Stimulated activated CD4-positive, alpha-beta T cell treated with anti-CD3 and anti-CD28 coated beads, Interleukin-15, amount 100 ng/mL, for 1 hour (primary cell): ENCODE measurements at places on chromosomes 2 and 18.

- no peak for DNase-seq
These were observed 208.5 kb upstream of the FN1 start for GRCh38 chr2:215644233-215644897.

DNA sequence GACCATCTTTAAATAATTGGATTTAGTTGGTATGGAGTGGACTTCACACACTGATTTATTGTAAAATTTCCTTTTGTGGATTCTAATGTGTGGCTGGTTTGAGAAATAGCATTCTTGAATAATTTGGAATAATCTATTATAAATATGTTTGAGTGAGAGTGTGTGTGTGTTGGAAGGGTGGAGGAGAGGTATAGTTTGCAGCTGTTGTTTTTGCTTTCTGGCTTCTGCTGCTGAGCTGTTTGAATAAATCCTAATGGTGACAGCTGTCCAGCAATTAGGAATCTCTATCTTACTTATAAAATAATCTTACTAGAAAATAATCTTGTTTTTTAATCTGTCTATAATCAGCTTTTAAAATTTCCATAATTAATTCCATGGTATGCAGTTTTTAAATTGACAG, 1283.0 kb upstream of the CDH2 start:
- no peak for DNase-seq

DNA sequence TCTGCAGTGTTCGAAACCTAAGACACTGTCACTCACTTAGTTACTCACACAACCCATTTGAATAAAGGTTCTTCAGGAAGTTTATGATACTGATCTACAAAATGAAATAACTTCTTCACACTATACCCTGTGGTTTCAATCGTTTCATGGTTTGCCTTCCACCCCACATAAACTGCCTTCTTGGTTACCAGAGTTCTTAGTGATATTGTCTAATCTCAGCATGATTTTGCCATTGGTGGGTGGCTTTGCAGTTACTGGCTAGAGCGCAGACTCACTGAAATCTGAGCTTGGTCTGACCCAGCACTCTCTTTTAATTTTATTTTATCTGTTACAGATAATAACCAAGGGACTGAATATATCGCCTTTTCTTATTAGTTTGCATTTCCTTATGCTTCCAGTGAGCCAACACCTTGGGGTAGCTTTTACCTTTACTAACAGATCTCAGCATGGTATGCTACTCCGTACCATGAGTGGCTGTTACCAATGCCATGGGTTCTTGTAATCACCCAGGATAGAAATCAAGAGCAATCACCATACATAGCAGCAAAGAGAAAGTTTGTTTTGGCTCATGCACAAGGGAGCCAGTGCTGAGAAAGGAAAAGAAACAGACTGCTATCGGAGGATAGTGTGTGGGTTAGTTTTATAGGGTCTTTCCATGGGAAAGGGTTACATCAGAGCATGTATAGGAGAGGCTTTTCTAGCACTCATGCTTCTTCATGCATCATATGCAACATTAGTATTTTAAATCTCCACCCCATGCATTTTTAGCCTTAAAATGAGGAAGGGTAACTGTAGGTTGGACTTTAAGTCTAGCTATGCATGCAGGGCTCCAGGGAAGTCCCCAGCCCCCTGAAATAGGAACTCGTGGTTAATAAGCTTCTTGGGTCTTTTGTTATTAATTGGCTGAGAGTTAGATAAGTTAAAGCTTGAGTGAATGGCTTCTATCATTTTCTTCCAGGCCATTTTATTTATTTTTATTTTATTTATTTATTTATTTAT, 33.3 kb downstream of the ANXA4 start:
- no peak for DNase-seq

DNA sequence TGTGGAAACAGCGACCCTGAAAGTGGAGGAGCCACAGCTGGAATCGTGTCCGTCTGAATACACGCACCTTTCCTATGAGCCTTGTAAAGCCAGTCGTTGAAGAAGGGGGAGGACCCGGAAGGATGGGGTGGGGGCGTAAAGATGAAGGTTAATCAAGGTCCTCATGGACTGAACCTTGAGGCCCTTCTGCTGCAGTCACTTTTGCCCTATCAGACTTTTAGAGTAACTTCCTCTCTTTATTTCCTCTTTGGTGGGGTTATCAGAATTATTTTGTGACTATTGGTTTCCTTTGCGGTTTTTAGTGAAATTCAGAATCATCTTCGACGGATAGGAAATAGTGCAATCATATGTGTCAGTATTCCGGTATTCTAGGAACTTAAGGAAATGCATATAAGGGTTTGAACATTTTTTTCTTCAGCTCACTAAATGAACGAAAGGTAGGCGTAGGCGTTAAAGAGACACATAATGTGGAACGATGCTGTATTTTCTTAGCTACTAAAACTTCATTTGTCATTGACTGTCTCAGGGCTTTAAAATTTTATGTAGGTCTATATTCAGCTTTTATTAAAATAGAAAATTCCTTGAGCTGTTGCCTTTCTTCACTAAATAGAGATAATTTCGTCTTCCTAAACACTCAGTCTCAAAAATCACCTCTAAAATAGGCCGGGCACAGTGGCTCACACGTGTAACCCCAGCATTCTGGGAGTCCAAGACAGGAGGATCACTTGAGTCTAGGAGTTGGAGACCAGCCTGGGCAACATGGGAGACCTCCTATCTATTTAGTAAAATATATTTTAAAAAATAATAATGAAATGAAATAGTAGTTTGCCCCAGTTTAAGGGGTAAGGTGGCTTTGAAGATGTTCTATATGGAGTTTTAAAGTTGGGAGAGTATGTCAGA, 1.4 kb upstream of the YES1 start:
- DNase-seq, result peak; percentile 30

DNA sequence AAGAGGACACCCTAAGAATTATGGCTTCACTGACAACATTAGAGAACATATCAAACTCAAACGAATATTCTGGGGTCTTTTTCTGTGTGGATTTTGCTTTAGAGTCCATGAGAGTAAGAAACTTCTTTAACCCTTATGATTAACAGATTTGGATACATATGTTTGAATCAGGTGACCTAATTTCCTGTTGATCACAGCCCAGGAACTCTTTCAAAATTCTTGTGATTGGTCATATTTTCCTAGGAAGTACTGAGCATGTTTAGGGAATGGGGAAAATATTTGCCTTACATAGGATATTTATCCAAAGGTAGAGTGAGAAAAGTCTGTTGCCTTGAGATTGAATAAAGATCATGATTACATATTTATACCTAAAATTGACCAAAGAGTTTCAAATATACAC, 160.0 kb downstream of the KCNH7 start:
- DNase-seq, result no peak

GRCh38 chr2:128552141-128552805, 233.6 kb upstream of the HS6ST1 start:
- no peak for DNase-seq

DNA sequence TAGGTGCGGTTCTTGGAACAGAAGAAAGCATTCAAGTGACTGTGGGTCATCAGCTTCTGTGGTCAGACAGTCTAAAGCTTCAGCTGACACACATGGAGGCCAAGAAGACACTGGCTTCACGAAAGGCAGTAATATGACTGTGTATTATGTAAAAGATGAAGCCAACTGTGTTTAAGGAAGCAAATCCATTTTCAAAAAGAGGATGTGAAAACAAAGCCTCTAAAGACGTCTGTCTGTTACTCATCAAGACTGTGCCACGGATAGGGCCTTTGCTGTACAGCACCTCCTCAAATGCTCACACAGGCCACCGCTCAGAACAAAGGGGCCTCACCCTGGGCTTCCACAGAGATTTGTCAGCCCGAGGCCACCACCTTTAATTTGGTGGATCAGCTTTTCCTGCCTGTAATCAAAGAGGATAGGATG, 21.1 kb upstream of the TMEM163 start:
- DNase-seq, result no peak

DNA sequence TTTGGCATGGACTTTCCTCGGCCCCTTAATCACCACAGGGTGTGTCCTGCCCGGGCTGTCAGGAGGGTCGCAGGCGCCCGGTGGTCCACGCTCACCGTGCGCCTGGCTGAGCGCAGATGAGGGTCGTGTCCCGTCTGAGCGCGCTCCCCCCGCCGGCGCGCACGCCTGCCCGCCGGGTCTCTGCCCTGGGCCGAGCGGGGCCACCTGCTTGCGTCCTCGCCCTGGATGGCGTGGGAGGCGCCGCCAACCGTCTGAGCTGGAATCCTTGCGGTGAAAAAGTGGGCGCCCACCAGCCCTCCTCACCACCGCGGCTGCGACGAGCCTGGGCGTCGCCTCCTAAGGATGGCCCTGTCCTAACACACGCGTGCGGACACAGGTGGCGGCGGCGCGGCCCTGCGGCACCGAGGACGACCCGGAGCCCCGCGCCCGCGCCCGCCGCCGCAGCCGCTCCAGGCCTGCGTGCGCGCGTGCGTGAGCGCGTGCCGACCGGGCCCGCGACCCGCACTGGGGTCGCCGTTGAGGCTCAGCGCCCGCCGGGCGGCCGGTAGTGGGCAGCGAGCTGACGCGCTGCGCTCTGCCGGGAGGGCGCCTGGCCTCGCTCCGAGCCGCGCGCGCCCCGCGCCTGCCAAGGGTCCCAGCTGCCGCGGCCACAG, 126.6 kb downstream of the ARHGEF4 start:
- DNase-seq, result no peak

- no peak for DNase-seq
These were observed 29.2 kb downstream of the WIPF1 start for GRCh38 chr2:174568425-174568824.

DNA sequence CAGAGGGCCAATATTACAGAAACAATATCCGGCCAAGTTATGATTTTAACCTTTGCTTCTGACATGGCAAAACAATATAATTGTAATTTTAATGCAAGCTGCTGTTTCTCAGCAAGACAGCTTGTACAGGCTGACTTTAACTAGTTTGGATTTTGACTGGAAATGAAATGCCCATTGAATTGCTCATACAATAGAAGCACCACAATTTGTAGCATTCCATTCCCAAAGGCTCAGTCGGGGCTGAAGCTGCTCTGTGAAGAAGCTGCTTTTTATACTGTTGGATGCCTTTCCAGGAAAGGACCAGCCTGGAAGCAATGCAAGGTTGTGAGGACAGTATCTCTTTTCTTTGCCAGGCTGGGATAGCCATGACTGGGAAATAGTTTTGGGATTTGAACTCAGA, 677.0 kb upstream of the FANCL start:
- no peak for DNase-seq

DNA sequence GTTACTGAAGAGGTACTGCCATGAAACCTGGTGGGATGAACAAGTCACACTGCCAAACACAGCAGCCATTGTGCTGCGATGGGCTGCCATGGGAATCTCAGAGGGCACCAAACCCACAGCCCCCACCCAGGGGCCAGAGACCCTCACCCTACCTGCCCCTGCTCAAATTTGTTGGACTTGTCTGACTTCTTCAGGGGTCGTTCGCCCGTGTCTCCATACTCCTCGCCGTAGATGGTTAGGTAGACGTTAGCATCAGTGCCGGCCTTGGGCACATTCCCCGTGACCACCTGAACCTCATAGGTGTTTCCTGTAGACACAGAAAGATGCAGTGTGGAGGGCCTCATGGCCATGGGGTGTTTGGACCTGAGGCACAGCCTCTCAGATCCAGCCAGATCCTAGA, 97.7 kb downstream of the LOXHD1 start:
- no peak for DNase-seq

DNA sequence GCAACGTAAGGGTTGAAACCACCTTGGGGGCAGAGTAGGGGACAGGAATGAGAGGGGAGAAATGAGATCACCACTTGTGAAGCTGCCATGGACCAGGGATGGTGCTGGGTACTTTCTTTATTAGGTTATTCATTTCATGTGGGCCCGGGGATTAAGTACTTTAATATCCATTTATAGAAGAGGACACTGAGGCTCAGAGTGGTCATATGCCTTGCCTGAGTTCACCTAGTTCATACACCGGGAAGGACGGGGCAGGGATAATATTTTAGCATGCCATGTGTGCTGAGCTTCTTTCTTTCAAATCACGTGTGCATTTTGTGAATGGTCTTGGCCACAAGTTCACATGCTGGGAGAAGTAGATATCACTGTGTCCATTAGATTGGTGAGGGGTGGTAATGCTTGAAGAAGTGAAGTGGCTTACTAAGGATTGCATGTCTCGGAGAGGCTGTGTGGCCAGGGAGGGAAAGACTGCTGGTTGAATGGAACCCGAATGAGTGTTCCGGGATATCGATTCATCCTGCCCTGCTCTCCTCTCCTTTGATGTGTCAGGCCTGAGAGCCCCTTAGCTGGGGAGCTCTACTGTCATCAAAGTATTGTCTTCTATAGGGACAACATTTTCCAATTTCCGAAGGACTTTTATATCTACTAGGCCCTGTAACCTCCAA, 187.1 kb downstream of the MYCN start:
- DNase-seq, result no peak

- no peak for DNase-seq
These were observed 59.1 kb downstream of the NRP2 start for GRCh38 chr2:205741256-205741978.

DNA sequence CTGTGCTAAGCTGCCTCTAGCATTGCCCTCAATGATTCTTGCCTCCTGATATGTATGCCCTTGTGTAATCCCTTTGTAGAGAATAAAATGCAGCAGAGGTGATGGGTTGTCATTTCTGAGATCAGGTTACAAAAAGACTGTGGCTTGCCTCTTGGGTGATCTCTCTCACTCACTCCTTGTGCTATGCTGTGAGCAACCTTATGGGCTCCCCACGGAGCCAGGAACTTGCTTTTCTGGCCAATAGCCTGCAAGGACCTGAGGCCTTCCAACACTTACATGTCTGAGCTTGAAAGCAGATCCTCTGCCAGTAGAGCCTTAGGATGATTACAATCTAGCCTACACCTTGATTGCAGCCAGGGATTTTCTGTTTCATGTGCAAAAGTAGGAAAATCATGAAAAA, 123.1 kb upstream of the XIRP2 start:
- no peak for DNase-seq

DNA sequence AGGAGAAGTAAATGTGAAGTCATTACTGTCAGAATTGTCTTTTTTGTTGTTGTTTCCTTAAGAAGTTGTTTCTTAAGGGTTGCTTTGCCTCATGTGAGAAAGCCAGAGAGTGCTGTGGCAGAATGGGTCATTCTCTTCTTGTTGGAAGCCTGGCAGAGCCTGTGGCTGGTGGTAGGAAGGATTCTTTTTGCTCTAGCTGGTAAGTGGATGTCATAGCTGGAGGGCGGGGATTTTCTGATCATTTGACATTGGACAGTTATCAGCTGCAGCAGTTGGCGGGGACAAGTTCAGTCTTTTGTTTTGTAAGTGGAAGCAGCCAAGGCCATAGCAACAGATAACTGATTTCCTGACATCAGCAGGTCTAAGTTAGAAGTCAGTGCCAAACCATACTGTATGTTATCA, 5.5 kb upstream of the RMDN2 start:
- DNase-seq, result no peak

DNA sequence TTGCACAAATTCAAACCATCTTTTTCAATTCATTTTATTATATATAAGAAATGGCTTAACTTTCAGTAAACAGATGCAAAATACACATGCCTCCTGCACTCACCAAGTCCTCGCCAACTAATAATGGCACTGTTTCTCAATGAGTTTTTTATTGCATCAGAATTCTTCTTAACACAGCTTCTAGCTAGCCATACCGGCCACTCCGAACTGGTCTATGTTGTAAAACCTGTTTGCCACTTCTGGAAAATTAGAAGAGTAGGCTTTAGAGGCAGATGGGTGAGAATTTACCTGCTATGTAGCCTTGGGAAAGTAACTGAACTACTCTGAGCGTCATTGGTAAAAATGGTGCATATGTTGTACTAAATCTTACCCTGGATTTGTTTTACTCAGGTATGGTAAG, 100.6 kb upstream of the LHCGR start:
- no peak for DNase-seq

- DNase-seq, result no peak
These were observed 25.0 kb upstream of the COPS8 start for GRCh38 chr2:237060534-237061312.
